Activated naive CD8-positive, alpha-beta T cell treated with anti-CD3 and anti-CD28 coated beads for 36 hours (primary cell): ENCODE measurements at places on chromosomes 5 and 9. TPM values are rescaled to one million over a fixed set of nuclear protein-coding genes. Genes with fewer than 3 reads are reported as not detected.

DNA sequence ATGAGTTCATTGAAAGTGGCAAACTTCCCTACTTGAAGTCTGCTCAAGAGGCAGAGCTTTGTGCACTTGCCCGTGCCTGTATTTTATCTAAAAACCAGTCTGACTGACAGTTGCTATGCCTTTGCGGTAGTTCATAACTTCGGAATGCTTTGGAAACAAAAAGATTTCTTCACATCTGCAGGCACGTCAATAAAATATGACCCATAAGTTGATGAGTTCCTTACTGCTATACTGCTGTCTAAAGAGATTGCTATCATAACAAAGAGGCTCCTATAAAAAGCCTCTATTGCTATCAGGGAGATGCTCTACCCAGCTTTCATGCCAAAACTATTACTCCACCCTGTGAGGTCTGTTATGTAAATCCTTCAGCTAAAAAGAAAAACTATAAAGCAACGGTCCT lies 25.4 kb upstream of the RNF20 start:
- DNase-seq = no peak

DNA sequence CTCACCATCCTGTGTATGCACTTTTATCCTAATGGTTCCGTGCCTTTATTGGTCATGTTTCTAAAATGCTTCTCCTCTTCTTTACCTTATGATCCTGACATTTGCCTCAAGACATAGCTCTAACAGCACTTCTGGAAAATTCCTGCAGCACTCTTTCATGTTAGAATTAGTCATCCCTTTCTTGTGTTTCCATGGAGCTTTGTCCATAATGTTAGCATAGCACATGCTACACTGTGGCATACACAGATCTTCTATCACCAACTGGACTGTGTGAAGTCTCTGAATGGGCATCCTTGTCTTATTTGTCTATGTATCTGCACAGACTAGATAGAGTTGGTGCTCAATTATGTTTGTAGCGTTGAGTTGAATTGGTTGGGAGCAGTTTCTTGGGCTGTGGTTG lies 2.0 kb downstream of the SCGB3A2 start:
- no peak for DNase-seq

DNA sequence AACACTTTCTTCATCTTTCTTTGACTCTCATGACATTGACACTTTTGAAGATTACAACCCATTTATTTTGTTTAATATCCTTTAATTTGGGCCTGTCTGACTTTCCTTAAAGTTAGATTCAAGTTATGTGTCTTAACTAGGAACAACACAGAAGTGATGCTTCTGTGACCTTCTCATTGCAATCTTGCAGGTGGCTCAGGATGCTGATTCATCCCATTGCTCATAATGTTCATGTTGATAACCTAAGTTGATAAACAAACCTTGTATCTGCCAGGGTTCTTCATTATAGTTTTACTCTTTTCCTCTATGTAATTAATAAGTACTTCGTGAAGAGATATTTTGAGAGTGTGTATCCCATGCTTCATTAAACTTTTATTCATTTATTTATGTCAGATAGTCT lies 107.2 kb upstream of the SHB start:
- DNase-seq = no peak

Gene QRFP
- not detected for total RNA-seq

Gene SPAAR
- not detected for total RNA-seq

DNA sequence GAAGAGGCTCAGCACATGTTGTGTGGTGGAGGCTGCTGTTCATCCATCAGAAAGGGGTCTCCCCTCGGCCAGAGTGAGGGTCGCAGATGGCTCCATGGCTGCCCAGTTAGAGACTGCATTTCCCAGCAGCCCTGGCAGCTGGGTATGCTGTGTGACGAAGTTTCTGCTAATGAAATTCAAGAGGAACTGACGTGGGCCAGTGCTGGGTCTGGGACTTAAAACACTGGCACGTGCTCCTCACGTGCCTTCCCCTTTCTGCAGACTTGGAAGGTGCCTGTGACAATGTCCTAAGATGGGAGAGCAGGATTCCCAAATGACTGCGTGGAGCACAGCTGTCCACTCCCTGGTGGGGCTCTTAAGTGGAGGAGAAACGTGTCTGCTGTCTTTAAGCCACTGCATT lies 114.5 kb upstream of the RAPGEF1 start:
- no peak for DNase-seq

DNA sequence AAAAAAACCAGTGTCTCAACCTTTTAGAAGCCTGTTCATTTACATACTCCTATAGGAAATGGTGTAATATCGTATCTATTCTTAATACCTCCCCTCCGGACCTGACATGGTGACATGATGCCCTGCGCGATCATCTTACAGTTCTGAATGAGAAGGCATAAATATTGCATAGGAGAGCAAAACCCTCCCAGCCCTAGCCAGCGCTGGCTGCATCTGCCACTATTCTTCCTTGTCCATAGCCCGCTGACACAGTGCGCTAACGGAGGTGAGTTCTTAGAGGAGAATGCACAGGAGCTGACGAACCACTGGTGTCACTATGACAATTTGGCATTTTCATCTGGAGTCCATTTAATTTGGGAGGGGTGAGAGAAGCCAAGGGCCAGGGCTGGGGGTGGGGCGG lies 290.1 kb downstream of the EFNA5 start:
- DNase-seq = no peak

DNA sequence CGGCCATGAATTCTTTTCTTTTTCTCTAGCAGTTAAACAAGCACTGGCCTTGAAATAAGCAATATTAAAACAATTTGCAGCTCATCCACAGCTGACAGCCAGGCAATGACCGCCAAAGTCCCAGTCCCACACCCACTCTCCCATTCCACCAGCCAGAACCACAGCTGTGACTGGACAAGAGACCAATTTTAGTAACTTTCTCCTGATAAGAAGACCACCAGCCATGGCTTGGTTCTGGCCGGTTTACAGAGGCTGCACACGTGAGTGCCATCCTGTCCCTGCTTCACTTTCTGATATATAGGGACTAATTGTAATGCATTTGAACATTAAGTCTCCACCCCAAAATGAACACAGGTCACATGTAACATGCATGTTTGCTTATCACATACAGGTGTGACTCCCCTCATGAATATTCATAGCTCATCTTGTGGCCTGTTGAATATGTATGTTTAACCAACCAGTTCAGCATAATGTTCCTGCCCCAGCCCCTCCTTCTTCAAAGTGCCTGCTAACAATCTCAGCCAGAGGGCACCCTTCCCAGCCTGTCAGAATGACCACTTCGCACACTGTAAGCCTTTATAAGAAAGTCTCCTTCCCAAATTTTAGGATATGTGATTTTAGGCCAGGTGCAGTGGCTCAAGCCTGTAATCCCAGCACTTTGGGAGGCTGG lies 23.9 kb upstream of the FANCC start:
- DNase-seq = no peak

Gene RNF183
- not detected for total RNA-seq

Gene PTPA
- total RNA-seq = 104 TPM

Gene GPX3
- not detected for total RNA-seq

Gene ANKRD33B
- 9.8 TPM for total RNA-seq

Gene TPPP
- not detected for total RNA-seq

DNA sequence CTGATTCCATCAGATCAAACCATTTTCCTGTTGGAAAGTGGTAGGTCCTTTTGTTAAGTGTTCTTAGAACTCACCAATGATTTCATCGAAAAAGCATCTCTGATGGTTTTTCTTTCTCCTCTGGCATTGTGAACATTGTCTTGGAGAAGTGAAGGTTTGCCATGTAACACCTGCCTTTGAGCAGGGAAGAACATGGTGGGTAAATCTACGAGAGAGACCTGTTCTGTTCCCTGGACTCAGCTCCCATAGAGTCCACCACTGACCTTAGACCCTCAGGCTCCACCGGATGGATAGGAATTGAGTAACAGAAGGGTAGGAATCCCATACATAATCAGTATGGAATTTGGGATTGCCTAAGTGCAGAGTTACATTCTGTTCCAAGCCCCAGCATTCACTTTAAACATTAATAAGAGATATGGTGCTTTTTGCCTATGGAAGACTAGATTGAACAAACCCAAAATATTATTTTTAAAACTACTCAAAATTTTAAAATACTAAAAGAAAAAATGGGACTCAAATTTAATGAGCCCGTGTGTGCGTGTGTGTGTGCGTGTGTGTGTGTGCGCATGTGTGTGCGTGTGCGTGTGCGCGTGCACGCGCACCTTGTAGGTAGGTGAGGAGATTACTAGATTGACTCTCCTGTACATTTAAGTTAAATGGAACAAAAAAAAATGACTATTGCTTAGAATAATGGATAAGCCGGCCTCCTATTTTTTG lies 92.0 kb downstream of the C9orf152 start:
- no peak for DNase-seq

DNA sequence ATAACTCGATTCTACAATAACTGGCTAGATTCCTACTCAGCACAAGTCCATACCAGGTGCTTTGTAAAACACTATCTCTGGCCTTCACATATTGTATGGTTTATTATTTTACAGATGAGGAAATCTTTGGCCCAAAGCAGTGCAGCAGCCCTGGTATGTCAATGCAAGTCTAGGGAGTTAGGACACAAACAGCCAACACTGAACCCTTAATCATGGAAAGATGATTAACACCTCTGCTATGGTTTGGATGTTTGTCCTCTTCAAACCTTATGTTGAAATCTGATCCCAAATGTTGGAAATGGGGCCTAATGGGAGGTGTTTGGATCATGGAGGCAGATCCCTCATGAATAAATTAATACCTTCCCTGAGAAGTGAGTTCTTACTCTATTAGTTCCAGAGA lies 76.6 kb downstream of the MAPKAP1 start:
- DNase-seq = no peak

- DNase-seq = no peak
Observed at GRCh38 chr5:9547122-9547947, 1.5 kb upstream of the SEMA5A start.

Gene SPATA31E1
- not detected for total RNA-seq

DNA sequence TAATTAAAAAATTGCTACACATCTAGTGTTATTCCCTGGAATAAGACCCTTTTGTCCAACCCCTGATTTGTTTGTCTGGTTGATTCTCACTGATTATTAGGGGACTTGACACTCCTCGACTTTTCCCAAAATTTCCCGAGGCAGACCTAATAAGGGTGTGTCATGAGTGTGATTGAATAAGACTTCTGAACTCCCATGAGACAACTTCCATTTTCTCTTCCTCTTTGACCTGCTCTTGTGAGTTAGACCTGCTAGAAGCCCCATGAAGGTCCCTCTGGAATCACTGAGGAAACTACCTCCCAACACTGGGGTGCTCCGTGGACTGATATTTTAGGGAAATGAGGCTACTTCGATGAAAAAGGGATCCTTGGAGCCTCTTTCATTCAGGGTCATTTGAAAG lies 83.4 kb downstream of the MUSK start:
- DNase-seq = no peak

DNA sequence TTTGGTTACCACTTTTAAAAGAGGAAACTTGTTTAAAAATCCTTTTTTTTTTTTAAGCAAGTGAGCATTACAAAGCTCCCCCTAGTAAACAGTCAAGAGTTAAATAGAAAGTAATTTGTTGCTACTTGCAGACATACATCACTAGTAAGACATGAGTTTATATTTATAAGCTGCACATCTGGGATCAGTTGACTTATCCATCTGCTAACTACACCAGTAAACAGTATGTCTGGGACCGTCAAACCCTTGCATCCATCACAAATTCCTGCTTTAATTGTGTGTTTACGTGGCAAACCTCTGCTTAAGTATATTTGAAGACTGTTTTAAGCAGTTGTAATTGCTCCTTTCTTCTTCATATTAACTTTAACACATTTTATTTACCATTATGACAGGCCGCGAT lies 146.8 kb downstream of the EBF1 start:
- no peak for DNase-seq

GRCh38 chr9:130263601-130264413 lies 1.8 kb upstream of the HMCN2 start:
- no peak for DNase-seq

- no peak for DNase-seq
Observed at GRCh38 chr5:107796797-107797196, 126.1 kb upstream of the EFNA5 start.

- peak; percentile 84 for DNase-seq
Observed at GRCh38 chr9:126704892-126705766, 91.4 kb downstream of the LMX1B start.

DNA sequence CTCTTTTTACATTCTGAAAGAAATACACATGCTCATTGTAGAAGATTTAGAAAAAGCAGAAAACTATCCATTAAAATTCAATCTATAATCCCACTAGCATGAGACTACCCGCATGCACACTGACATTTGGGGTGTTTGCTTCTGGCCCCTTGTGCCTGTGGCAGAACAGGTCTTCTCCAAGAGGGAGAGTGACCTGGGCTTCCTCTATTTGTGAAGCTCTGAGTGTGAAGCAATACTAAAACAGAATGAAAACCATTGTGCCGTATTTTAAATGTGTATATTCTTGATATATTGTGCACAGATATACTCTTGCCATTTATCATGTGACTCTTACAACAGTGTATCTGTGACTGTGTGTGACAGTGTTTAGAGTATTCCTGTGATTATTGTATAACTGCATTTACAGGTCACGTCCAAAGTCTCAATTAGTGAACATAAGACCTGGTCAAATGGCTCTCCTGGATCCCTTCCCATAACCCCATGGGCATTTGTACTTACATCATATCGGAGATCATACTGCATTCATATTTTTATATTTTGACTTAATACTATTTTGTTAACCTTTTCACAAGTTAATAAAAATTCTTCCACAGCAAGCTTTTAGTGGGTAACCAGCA lies 14.7 kb upstream of the CPEB4 start:
- DNase-seq = no peak

DNA sequence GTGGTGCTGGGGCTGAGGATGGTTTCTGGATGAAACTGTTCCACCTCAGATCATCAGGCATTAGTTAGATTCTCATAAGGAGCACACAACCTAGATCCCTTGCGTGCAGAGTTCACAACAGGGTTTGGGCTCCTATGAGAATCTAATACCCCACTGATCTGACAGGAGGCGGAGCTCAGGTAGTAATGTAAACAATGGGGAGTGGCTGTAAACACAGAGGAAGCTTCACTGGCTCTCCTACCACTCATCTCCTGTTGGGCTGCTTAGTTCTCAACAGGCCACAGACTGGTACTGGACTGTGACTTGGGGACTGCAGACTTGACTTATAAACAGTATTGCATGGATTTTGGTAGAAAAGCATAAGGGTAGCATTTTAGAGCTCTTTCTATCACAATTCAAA lies 870.7 kb upstream of the CDH10 start:
- no peak for DNase-seq

Gene GRM6
- total RNA-seq = not detected

DNA sequence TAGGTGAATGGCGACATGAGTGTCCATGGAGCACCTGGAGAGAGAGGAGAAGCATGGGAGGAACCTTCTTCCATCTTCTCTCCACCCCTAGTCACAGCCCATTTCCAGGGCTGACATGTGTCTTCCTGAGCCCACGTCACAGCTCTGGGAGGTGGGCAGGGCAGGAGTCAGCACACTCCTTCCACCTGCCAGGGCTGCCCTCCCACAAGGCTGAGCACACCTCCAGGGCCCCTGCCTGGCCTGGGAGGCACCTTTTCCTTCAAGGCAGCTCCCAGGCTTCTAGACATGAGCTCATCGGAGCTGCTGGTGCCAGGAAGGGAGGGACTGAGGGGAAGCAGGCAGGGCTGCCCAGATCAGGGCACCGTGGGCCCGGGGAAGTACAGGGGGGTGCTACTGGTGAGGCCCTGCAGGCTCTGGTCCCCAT lies 13.6 kb upstream of the SYNPO start:
- no peak for DNase-seq

Gene CCL19
- total RNA-seq = not detected

GRCh38 chr5:9692576-9692975 lies 62.4 kb upstream of the TAS2R1 start:
- no peak for DNase-seq
